ENCODE measurements at places on chromosomes 5 and 9.
A peak's percentile ranks its signal among the peaks of the same experiment; 100 is the strongest.

DNA sequence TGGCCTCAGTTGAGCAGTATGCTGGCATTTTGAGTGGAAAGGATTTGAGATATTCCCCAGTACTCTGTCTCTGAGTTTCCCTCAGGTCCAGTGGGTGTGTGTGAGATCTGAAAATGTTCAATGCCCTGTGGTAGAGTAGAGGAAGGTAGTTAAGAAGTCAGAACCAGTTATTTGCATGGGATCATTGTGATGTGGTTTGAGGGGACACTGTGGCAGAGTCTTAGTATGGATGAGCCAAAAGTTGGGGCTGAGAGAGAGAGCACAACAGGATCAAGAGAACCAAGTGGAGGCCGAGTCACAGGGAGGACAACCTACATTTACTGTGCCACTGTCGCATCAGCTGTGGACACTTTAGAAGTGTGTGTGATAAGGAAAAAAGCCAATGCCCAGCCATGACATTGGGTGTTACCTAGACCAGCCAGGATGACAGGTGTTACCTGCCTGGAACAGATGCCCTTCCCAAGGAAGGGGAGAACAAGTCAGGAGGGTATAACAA is 128.9 kb upstream of the IL12B start:
- no peak for DNase-seq

GRCh38 chr9:129698254-129698757 is 32.9 kb downstream of the PRRX2 start:
- no peak for DNase-seq

DNA sequence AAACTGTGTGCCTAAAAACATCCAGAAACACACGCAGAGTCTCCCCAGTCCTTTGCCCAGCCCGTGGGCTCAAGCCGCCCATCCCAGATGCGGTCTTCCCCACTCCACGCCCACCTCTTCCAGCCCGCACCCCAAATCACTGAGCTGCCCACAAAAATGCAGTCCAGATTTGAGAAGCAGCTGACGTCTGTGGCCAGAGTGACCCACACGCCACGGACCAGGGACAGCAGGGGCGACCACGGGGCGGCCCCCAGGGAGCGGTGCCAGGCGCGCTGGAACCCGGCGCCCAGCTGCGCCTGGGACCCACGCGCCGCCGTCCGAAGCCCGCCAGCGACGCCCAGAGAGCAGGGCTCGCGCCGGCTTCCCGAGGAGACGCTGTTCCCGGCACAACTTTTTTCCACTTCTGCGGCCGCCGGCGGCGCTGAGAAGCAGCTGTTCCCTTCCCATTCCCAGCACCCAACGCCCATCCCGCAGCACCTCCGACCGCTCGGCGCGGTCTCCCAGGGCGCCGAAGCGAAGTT is 674 bp downstream of the LHFPL2 start:
- DNase-seq: peak; percentile 46

GRCh38 chr5:111135363-111135762 is 43.2 kb downstream of the WDR36 start:
- no peak for DNase-seq

- DNase-seq: no peak
Observed at GRCh38 chr9:78775696-78776295, 478.9 kb downstream of the PSAT1 start.

DNA sequence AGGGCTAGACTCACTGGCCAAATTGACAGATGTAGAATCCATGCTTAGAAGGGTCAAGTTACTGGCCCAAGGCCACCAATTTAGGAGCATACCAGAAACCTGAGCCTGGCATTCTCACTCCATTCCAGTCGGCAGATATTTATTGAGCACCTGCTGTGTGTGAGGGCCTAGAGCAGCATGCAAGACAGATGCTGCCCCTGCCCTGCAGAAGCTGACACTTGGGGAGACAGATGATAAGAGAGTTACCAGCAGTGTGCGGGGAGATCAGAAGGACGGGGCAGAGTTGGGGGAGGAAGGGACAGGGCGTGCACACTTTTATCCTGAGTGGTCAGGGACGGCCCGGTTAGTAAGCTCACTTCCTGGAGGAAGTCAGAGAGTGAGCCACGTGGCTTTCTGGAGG is 111.5 kb upstream of the RAPGEF1 start:
- no peak for DNase-seq

DNA sequence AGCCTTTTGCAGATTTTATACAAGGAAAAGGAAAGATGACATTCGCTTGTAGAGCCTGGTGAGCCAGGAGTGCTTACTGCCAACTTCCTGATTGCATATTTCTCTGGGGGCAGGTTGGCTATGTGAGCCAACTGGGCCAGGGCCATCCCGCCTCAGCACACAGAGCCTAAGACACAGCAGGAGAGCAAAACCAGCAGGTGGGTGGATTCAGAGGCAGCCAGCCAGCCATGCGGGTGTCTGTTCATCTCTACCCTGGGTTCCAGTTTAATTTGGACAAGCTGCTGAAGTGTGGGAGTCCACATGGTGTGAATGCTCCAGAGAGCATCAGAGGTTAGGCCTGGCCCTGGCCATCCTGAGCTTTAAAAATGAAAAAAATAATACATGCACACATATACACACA is 291.4 kb downstream of the ARHGEF28 start:
- DNase-seq: no peak

GRCh38 chr9:130659699-130660248 is 4.6 kb upstream of the PRDM12 start:
- DNase-seq: no peak

DNA sequence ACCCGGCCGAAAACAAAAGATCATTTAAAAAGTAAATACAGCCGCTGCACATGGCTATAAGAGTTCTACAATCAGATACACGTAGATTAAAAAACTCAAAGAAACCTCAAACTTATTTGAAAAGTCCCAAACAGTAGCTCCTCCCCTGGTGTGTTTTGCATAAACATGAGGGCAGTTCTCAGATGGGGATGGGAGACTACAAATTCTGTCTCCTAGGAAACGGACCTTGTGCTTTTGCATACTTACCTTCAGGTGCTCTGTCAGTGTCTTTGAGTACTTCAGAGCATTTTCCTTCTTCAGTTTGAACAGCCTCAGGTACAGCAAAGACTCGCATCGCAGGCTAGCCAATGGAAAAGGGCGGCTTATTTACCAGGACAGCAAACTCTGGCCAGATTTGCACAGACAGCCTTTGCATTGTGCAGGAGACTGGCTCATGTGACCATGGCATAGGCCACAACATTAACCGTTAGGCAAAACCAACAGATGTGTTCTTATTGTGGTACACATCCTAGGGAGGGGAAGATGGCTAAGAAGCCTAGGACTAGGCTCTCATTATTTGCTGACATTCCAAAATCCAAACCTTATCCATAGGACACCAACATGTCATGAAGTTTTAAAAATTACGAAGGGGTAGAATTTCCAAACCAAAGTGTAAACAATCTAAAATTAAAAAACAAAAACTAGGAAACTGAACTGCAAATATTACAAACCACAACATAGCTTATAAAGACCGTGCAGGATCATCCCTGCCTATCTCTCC is 12.8 kb downstream of the LEAP2 start:
- no peak for DNase-seq

DNA sequence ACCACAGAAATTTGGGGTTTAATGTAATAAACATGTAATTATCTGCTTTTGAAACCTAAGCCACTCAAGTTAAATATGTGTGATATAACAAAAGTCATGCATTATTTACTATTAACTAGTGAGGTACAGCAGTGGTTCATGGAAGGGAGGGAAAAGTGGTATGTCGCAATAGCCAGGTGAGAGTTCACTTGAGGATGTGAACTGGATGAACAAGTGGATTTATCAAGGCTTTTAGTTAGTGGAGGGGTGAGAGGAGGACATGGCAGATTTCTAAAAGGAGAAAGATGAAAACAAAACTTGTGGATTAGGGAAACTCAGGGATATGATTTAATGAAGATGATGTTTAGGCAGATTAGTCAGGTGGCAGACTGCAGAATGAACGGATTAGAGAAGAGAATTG is 141.3 kb upstream of the NFIB start:
- no peak for DNase-seq

- DNase-seq: no peak
Observed at GRCh38 chr5:101435768-101436167, 532.7 kb upstream of the ST8SIA4 start.

Measured in substantia nigra (tissue), 51 donors.